Dermis blood vessel endothelial cell (primary cell): ENCODE measurements at places on chromosomes 5 and 9. TPM values are rescaled to one million over a fixed set of nuclear protein-coding genes. Genes with fewer than 3 reads are reported as not detected.

DNA sequence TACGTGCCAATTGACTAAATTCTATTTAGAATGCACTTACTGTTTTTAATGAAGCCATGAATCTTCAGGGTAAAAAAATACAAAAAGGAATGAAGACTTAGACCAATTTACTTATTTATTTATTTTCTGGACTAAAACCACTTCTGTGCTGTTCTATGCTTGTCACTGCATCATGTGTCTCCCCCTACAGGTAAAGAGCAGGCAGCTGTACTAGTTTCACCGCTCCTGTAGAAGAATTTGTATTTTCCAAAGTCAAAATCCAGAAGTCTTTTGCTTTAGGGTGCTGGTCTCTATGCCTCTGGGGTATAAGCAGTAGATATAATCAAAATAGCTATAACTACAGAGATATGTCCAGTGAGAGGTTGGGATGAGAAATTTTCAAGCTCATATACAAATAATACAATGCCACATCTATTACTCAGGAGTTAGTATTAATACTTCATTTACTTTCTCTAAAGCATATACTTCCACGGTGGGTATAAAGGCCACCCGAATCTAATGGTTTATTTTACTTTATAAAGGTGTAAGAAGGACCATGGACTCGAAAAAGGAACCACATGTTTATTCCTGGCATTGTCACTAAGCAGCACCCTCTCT lies 591.5 kb downstream of the RAB3C start:
- peak; percentile 80 for DNase-seq

DNA sequence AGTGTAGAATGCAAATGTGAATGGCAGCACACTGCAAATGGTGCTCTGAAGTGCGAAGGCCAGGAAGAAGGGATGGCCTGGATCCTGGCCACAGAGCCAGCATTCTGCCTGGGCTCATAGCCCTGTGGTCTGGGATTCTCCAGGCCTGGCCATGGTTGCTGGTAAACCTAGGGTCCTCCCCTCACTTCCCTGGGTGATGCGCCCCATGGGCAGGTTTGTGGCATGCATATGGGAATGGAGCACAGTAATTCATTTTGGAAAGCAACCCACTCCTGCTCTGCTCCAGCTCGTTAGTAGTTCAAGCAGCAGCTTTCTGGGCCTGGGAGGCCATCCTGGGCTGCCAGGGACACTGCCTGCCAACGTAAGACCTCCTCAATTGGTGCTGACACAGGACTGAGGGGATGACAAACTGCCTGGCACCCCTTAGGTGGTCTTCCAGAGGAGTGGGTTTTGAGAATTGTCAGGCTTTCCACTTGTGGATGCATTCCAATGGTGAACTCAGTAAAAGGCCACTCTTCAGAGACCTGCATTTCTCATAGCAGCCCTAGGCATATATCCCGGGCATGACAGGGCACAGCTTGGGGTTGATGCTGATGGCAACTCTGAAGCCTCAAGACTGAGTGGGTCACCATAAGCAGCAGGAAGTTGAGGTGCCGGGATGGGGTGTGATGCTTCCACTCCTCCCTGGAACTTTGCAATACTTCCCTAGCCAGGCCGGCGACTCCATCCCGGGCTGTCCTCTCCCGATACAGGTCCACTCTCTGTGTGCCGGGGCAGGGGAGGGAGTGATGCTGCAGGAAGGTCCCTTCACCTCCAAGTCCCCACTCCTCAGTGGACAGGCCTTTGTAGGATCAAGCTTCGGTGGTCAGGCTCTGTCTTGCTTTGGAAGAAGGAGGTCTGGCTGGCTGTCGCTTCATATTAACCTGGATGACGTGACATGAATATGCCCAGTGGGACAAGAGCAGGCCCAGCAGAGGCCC lies 1.2 kb upstream of the SLC25A48 start:
- DNase-seq = no peak

- DNase-seq = no peak
Observed at GRCh38 chr9:7811677-7812076, 12.1 kb upstream of the DMAC1 start.

The GHR gene
- total RNA-seq = 3.2 and 6.0 TPM in 2 replicates

The TLX3 gene
- not detected in 2 replicates for total RNA-seq
